ENCODE measurements at places on chromosomes 5 and 9.

DNA sequence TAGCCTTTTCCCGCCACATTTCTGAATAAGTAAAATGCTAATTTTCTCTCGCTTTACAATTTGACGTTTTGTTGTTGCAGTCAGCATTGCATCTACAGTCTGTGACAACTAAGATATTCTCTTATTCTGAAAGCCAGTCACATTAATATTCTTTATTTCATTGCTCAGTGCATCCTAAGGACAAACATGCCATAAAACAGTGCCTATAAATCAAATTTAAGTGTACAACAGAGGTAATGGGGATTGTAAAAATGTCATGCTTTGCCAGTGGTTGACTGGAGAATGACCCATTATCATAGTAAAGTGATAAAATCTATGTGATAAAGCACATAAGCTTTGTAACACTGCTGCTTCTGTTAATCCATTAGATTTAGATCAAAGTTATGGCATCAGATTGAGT lies 1850.0 kb upstream of the ACO1 start:
- DNase-seq = no peak

GRCh38 chr9:116797276-116797675 lies 110.2 kb downstream of the TRIM32 start:
- no peak for DNase-seq

DNA sequence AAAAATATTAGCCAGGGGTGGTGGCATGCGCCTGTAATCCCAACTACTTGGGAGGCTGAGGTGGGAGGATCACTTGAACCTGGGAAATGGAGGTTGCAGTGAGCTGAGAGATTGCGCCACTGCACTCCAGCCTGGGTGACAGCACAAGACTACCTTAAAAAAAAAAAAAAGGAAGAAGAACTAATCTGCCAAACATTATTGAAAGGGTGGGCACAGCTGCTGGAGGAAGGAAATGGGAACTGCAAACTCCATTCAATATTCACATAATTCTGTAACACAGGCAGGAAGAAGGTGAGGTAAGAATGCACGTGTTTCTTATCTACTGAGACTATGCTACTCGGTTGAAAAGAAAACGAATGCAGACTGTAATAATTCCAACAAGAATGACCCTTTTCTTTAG lies 121.1 kb upstream of the GNA14 start:
- no peak for DNase-seq

DNA sequence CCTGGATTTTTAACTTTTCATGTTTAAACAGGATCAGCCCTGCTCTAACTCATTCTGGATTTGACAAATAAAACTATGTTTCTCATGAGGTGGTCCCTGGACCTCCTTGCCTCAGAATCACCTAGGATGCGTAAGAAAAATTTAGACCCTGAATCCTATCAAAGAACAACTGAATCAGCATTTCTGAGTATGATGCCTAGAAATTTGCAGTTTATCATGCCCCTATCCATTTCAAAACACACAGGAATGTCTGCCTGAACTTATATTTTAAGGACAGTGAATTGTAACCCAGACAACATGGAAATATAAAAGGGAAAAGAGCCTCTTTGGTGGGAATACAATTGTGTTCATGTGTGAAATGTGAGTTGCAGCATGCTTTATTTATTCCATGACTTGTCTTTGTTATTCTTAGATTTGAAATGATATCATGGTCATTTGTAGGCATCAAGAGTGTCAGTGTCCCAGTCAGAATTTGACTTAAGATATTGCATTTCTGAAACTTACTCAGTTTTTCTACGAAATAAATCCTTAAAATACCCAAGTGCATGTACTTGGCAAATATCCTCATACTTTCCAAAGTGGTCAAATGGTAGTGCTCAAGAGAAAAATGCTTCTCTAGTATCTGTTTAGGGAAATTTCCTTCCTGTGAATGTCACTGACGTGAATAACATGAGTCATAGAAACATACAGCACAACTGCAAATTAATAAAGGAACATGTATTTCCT lies 144.3 kb downstream of the GIN1 start:
- peak; percentile 83 for DNase-seq

- no peak for DNase-seq
Observed at GRCh38 chr9:132185073-132186009, 23.5 kb downstream of the NTNG2 start.

- no peak for DNase-seq
Observed at GRCh38 chr5:102294886-102295395, 1.1 kb downstream of the SLCO4C1 start.

DNA sequence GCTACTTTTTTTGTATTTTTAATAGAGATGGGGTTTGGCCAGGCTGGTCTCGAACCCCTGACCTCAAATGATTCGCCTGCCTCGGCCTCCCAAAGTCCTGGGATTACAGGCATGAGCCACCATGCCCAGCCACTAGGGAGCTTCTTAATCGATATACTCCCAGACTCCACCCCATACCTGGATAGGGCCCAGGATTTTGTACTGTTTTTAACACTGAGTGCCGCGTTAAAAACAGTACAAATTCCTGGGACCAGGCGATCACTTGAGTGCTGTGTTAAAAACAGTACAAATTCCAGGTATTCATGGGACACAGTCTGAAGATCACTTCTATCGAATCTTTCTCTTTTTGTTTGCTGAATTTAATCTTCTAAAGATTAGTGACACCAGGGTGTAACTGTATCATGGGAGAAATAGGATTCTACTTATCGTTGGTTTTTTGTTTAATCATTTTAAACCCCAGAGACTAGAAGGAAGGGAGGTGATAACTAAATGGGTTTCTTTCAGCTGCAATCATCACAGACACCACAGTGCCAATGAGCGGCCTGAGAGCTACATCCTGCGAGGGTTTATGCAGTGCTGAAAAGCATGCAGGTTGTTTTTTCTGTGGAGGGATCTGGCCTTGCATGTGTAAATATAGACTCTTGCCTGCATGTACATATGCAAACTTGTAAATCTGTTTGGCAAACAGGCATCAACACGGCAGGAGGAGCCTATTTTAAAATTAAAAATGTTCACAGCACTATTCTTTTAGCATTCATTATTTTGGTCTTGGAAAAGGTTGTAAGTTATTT lies 303.8 kb upstream of the WWC1 start:
- no peak for DNase-seq

DNA sequence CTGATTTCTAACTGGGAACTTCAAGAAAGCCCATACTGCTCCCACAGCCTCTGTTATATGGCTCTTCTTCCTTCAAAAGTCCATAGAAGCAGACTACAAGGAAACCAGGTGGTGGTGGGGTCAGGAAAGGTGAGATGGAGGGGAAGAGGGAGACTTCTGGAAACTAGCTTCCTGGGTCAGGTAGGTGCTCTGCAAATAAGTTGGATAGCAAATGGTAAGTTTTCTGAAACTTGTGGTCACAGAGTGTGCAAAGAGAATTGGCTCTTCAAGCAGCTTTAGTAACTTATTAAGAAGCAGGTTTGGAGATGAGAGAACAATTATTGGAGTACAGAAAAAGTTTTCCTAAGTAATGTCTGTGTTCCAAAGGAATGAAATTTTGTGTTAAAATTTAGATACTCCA lies 316.9 kb downstream of the ADGRV1 start:
- no peak for DNase-seq

GRCh38 chr9:109935406-109936087 lies 155.5 kb downstream of the PALM2AKAP2 start:
- DNase-seq = no peak

DNA sequence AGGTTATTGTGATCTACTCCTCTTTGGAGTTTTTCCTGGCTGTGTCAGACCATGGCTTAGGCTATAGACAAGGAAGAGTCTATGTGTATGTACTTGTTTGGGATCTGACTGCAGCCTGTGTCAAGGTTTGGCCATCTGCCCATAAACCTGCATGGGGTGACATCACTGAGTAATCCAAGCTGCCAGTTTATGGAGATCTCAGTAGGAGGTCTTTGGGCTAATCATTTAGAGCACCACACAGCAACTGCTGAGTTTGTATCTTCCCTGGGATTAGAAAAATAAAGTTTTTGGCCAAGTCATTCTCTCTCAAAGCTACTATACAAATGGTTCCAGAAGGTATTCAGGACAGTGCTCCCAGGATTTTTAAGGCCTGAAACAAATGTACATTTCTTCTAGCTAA lies 65.5 kb upstream of the HSPB3 start:
- DNase-seq = peak; percentile 99

GRCh38 chr9:127197186-127197860 lies 67.3 kb upstream of the GARNL3 start:
- no peak for DNase-seq

- no peak for DNase-seq
Observed at GRCh38 chr9:130624154-130624553, 40.2 kb upstream of the PRDM12 start.

- DNase-seq = no peak
Observed at GRCh38 chr5:172746725-172747124, 24.3 kb downstream of the DUSP1 start.

GRCh38 chr5:55176176-55176818 lies 3.3 kb upstream of the CDC20B start:
- DNase-seq = no peak

GRCh38 chr5:1875281-1875842 lies 7.4 kb downstream of the IRX4 start:
- DNase-seq = no peak

DNA sequence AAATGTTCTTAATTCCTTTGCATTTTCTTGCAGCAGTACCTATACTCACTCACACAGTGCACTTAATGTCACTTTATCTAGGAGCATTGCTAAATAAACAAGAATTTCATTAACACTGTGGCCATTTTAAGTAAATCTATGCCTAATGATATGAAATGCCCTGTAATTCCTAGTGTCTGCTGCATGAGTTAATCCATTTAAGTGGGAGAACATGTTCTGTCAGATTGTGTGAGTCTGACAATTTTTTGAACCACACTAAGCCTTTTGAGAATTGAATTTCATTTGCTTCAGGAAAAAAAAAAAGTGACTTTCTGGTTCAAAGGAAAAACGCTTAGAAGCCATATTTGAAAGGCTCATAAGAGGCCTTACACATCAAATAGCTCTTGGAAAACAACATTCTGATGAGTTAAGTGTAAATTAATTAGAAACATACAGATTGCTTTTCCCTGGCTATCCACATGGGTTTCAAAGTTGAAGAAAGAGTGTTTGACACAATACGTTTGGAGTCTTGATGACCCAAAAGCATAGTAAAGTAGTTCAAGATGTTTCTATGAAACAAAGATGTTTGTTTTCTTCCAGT lies 446.7 kb upstream of the GRAMD2B start:
- DNase-seq = no peak
